Fibroblast of skin of right biceps (primary cell): ENCODE measurements at places on chromosomes 12 and 14.

DNA sequence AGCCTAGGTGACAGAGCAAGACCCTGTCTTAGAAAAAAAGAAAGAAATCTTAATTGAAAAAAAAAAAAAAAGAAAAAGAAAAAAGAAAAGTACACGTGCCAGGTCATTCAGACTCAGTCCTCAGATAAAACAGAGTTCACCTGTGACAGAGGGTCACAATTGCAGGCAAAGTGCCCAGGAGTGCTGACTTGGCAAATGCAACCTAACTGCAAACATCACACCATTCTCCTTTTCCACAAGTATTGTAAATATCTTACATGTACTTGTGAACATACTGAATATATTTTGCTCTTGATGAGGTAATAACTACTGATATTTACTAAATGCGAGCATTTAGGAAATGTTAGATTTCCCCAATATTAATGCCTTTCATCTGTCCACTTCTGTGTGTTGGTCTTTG lies 9.0 kb upstream of the COL2A1 start:
- no peak for DNase-seq

DNA sequence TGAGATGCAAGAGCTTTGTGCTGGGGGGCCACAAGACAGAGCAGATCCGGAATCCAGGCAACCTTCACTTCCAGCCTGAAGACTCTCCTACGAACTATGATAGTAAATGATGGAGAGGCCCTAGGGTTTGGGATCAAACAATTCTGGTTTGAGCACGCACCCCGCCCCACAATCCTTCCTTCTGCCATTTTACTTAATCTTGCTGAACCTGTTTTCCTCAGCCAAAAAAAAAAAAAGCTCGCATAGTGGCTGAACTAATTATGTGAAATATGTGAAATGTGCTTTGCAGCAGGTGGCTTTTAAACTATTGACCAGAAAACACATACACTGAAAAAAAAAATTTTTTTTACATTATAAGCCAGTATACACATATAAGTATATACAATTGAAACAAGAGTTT lies 667 bp upstream of the ITFG2 start:
- DNase-seq, result no peak

GRCh38 chr12:109448707-109449390 lies 28.3 kb downstream of the KCTD10 start:
- no peak for DNase-seq

- DNase-seq, result no peak
Measured at GRCh38 chr12:27555361-27555760, 31.4 kb downstream of the PPFIBP1 start.

- DNase-seq, result no peak
Measured at GRCh38 chr12:121446750-121447149, 46.8 kb downstream of the RNF34 start.

DNA sequence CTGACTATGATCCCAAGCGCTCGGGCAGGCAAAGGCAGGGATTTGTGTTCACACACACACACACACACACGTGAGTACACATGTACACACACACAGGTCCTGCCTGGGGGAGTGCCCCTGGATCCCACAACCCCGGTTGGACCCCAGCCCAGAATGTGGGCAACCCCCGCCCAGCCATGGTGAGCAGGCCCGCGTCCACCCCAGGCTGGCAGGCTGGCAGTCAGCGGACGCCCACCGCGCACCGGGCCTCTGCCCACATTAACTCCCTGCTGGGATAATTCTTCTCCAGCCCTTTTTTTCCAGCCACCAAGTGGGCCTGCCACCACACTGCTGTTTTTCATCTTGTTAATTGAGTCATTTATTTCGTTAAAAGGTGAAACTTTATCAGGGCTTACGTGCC lies 256.2 kb downstream of the BCL11B start:
- no peak for DNase-seq

DNA sequence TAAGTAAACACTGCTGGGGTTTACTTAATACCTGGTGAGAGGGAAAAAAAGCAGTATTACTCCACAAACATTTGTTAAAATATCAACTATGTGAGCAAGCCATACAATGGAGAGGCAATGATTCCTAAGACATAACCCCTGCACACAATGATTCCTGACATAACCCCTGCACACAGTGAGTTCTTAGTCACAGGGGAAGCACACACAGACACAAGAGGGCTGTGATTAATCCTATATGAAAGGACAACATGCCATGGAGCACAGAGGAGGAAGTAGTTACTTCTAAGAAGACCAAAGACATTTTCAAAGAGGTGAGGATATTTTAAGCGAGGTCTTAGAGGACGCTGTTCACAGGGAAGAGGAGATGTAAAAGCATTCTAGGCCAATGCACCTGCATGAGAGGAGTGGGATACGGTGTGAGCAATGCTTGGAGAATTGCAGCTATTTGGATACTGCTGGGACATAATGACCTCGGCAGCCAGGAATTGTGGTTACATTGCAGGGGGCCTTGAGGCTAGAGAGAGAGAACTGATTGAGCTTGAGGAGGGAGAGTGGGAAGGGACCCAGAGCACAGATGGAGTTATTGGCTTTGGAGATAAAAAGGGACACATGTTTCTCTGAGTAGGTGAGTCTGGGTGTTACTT lies 211.9 kb downstream of the APAF1 start:
- DNase-seq, result peak; percentile 44

DNA sequence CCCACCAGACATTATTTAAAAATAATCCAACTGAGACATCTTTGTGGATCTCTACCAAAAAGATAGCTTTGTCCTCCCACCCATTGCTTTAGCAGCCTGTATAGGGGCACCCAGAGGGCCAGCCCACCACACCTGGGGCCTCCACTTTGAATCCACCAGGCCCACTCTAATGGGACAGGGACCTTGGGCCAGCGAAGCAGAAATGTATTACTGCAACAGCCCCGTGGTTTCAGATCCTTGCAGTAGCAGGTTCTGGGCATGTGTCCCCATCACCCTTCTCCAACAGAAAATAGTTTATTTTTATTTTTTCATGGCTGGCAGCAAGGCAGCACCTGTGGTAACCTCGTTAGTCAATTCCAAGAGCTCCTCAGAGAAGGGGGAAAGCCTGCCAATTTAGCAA lies 218.4 kb downstream of the ZFP36L1 start:
- DNase-seq, result no peak

GRCh38 chr14:76950055-76951020 lies 78.2 kb downstream of the IRF2BPL start:
- peak; percentile 81 for DNase-seq

DNA sequence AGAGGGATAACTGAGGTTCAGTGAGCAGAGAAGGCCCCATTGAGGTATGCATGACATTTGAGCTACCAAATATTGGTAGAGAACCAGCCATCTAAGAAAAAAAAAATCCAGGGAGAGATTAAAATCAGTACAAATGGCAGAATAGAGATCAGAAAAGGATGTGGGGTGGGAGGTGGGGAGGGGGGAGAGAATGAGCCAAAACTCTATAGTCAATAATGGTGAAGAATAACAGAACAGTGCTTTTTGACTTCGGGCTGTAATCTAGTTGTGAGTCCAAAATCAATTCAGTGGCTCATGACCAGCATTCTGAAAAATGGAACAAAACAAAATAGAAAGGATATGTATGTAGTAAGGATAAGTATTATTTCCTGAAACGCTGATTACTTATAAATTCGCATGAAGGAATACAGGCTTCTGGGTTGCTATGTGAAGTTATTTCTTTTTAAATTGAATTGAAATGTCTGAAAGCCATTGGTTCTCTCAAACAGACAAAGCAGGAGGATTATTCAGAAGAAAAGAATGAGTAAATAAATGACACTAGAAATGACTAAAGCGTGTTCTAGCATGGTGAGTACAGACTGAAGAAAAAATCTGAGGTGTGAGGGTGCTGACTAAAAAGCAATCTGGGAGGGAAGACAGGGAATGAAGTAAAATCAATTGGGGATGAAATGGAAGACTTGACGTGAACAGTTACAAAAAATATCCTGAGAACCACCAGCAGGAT lies 72.4 kb downstream of the ATP2B1 start:
- DNase-seq, result peak; percentile 43

DNA sequence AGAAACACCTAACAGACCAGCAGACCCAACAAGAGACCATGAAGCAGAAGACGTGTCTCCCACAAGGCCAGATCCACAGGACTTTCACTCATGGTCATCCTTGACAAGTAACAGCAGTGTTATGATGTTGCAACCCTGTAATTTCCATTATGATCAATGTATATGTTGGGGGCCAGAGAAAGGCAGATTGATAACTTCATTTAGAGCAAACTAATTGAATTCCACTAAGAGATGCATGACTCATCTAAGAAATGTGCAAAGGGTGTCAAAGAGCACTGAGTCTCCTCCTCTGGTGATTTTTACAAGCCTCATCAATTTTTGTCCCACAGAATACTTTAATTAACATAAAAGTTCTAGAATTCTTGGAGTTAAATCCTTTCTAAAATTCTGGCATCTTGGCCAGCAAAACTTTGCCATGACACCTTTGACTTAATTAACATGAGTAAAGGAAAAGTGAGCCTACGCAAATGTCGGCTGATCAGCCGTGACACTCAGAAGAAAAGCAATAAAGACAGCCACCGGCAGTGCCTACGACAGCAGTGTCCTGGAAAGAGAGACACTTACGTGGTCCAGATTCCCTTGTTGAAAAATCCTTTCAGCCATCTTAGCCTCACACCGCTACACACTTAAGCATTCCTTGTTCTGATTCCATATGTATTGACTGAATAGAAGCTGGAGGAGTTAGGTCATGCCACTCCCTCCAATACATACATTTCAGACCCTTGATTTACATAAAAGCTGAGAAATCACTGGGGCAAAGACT lies 370.2 kb upstream of the CCDC196 start:
- DNase-seq, result no peak

- DNase-seq, result peak; percentile 21
Measured at GRCh38 chr14:73235531-73236155, 1.7 kb upstream of the PAPLN start.

DNA sequence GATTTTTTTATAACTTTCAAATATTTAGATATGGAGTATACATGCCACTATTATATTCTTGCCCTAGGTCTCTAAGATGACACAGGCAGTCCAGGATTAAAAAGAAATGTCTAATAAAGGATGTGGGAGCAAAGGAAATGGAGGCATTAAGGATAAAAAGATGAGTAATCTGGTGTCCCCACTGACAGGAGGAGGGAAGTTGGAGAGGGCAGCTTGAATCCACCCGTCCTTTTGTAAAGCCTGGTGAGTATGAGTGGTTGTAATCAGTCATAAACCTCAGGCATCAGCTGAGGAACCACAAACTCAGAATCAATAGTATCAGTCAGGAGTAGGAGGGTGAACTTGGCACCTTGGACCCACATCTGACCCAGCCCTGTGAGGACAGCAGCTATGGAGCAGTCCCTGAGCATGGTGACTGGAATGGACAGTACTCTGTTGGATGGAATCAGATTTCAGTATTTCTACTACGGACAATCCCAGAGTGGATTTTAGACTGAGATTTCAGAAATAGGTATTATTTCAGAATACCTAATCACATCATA lies 100.5 kb downstream of the EXOC5 start:
- no peak for DNase-seq
